ENCODE measurements at places on chromosomes 5 and 9.
A peak's percentile ranks its signal among the peaks of the same experiment; 100 is the strongest.

- no peak for DNase-seq
Measured at GRCh38 chr9:30723656-30724055, 1660.8 kb upstream of the ACO1 start.

- DNase-seq, result no peak
Measured at GRCh38 chr5:2157372-2157771, 274.6 kb upstream of the IRX4 start.

DNA sequence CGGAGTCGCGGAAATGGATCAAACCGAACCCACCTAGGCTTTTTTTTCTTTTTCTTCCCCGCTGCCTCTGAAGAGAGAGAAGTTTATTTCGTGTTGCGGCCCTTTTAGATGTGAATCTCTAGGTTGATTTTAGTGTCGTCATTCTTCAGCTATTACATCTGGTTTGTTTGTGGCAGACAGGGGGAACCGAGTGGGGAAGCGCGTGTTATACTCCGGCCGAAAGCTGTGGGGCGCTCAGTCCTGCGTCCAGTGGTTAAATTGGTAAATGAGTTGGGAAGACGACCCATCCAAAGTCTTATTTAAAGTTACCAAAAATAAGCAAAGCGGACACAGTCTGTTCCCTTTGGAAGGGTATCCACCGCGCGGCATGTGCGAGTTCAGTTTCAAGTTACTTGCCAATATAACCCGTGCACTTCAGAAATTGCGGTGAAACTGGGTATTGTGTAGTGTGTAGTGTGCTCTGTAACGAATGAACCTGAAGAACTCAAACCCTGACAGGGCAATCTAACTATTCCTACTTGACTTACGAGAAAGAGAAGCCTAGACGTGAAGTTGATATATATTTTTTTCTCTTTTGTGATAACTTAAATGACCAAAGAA lies 1.3 kb downstream of the MAN2A1 start:
- DNase-seq, result peak; percentile 22

GRCh38 chr5:181121675-181122561 lies 9.1 kb downstream of the OR2V1 start:
- no peak for DNase-seq

DNA sequence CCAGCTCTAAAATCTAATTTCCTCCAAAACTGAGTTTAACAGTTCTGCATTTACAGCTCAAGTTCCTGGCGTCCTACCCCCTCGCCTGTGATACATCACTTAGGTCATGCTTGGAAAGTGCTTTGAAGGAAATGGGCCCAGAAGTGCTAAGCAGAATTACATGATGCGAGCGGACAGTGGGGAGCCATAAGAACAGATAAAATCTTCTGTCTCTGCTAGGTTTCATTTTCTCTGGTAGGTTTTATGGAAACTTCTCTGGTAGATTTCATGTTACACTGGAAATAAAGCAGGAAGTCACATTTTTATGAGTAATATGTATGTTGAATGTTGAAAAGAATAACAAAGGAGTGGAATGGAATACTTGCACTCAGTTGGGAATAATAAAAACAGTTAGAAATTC lies 138.3 kb downstream of the ZDHHC21 start:
- no peak for DNase-seq

DNA sequence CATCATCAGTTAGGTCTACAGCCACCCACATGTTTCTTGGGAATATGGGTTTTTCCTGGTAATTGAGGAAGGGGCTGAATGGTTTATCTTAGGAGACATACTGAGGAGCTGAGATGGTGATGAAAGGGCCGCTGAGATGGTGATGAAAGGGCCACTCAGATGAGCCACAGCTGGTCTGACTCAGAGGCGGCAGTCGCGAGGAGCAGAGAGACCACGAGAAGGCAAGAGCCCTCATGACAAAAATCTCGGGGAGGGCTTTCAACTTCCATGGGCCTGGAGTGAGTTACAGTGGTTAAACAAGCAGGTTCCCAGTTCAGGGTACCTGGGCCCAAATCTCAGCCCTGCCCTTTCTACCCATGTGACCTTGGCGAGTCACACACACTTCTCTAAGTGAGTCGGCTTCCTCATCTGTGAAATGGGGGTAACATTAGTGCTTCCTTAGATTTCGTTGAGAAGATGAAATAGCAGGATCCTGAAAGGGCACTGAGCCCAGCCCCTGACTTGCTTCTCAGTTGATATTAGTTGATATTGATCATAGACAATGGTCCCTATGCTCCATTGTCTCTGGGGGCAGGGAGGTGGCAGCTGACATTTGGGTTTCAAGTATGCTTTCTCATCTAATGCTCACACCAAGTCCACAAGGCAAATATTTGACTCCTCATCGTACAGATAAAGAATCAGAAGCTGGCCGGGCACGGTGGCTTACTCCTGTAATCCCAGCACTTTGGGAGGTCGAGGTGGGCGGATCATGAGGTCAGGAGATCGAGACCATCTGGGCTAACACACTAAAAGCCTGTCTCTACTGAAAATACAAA lies 169.5 kb downstream of the RGS3 start:
- no peak for DNase-seq

GRCh38 chr9:117325831-117326230 lies 89.0 kb downstream of the ASTN2 start:
- DNase-seq, result peak; percentile 22

- DNase-seq, result no peak
Measured at GRCh38 chr9:104915049-104915448, 12.9 kb downstream of the ABCA1 start.

DNA sequence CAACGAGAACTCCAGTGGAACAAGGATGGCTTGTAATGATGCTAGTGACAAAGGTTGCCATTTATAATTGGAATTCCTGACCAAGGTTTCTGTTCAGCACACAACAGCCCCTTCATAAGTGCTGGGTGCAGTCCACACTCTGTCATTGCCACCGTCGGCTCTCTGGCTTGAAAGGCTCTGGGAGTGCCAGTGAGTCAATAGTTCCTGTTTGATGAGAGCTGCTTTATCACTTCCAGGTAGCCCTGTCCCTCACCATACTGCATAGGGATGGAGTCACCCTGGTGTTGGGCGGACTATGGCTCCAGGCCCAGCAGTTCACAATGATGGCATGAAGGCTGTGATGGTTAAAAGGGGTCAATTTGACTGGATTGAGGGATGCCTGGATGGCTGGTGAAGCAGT lies 34.6 kb upstream of the SEMA4D start:
- DNase-seq, result no peak

GRCh38 chr9:98660541-98660940 lies 48.2 kb downstream of the GABBR2 start:
- no peak for DNase-seq

GRCh38 chr5:179309751-179310320 lies 35.4 kb downstream of the ADAMTS2 start:
- DNase-seq, result no peak

GRCh38 chr5:115857626-115858349 lies 16.1 kb downstream of the AP3S1 start:
- no peak for DNase-seq

DNA sequence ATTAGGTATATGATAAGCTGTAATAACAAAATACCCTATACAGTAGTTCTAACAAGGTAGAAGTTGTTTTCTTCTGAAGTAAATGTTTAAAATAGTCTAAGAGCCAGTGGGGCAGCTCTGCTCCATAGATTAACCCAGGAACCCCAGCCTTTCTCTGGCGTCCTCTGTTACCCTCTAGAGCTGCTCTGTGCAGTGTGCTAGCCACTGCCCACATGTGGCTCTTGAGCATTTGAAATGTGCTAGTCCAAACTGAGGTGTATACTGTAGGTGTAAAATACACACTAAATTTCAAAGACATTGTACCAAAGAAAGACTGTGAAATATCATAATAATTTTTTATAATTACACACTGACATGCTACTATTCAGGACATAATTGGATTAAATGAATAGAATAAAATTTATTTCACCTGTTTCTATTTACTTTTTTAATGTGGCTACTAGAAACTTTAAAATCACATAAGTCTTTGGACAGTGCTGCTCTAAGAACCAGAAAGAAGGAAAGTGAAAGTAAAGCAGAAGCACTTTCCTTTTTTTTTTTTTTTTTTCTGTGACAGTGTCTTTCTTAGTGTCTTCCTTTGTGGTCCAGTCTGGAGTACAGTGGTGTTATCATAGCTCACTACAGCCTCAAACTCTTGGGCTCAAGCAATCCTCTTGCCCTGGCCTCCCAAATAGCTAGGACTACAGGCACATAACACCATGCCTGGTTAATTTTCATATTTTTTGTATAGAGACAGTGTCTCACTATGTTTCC lies 39.3 kb downstream of the RAI14 start:
- DNase-seq, result no peak

DNA sequence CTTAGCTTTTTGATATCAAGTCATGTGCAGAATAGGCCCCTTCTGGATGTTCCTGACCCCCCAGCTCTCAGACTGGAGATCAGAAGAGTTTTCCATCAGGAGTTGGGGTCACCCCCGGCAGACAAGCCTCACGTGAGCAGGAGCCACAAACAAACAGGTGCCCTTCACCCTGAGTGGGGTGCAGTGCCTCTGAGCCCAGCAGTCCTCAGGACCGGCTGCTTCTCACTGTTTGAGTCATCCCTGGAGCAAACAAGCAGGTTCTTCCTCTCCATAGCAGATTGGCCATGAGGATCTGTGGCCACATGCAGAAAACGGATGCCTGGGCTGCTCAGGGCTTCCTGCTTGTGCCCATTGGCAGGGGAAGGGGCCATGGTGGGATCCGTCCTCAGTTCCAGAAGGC lies 47.0 kb downstream of the LRSAM1 start:
- no peak for DNase-seq

DNA sequence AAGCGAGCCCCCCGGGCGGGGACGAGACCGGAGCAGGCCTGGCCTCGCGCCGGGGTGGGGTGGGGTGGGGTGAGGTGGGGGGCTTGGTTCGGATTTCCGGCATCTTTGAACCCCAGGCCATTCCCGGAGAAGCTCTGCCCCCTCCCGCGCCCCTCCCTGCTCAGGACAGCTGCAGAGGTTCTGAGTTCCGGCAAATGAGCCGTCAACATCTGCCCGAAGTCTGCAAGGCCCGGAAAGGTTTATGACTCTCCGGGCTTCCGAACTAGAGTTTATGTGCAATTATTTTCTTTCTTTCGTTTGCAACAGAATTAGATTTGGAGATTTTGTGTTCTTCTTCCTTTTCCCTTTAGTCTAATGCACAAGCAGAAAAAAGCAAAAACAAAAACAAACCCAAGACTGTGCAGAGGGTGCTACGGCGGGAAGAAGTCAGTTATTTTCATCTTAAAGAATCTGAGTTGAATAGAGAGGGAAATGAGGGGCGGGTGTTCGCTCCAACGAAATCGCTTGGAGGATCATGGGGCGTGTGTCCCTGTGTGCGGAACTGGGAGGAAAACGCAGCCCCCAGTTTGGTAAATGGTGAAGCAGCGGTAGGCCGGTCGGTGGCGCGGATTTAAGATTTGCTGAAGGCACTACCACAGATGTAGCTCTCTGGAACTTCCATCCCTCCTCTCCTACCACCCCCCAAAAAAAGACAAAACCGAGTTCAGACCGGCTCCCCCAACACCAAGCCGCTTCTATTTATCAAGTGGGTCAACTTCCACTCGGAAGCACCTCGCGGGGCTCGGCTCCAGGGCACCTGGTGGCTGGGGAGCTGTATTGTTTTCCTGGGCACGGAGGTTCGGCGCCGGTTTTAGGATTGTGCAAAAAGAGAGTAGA lies 4.8 kb downstream of the LHX2 start:
- DNase-seq, result no peak

DNA sequence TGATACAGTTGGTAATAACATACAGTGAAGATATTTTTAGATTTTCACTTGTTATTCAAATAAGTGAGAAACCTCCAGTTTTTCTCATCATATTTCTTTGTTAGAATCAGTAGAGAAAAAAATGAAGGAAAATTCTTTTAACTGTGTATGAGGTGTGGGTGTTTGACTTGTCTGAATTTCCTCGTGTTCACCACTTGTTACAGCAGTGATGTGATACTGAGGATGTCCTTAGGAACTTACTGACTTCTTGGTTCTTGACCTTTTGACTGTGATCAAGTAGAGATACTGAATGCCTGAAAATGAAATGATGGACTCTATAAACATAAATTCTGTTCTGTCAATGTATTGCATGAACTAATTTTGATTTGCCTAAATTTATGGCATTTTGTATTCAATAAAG lies 10.7 kb downstream of the PBX3 start:
- no peak for DNase-seq

GRCh38 chr5:7850395-7851239 lies at the start of gene CFAP90:
Gene CFAP90, minus strand, starts transcription at chr5:7851133. Its CDS starts 112 bp downstream, at chr5:7851021.
- DNase-seq, result peak; percentile 87

DNA sequence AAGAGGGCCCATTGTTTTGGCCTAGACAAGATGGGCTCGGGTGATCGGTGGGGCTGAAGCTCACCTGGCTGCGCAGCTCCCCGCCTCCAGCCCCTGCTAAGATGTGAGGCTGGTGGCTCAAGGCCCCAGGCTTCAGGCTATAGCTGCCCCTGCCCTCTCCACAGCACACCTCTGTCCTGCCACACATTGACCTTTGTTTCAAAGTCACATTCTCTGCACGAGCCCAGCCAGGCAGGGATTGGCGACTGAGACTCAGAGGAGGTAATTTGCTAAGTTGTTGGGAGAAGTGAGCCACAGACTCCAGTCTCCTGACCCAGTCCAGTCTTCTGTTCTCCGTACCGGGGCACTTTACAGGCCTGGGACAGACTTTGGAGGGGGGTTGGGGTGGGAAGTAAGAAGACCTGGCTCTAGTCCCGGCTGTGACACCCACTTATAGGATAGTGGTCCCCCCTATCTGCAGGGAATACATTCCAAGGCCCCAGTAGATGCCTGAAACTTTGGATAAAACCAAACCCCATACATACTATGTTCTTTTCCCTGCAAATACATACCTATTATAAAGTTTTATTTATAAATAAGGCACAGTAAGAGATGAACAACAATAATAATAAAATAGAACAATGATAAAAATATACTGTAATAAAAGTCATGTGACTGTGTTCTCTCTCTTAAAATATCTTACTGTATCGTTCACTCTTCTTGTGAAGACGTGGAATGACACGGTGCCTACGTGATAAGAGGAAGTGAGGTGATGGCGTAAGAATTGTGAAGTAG lies 13.3 kb downstream of the PDGFRB start:
- no peak for DNase-seq

- no peak for DNase-seq
Measured at GRCh38 chr9:81125446-81126092, 563.8 kb downstream of the TLE1 start.

DNA sequence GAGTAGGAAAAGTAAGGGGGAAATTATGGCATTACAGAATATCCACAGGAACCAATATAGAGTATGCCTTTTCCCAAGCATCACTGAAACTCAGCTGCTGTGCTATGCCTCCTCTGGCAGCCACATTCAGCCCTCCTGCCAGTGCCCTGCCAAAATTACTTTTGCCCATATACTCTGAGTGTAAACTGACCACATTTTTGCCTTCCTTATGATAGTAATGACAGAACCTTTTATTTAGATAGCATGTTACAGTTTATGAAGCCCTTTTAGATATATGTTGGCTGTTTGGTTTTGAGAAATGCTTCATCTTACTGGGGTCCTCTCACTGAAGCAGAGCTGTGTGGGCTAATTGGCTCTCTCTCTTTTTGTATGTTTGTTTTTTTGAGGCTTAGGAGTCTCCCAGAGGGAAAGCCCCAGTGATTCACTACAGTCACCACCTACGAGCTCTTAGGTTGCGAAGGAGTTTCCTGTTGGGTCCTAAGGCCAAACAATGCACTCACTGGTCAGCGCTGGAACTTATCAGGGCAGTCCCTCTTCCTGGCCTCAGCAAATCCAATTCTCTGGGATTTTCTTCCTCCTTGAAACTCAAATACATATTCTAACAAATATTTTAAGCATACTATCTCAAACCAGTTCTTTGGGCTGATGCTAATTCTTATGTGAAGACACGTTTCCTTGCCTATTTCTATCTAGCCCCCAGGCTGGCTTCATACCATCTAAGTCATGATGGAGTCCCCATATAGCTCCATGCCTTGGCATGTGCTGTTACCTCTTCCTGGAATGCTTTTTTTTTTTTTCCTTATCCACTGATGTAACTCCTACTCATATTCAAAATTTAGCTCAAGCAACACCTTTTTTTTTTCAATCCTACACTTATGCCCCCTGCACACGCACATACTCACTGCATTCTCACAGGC lies 3.7 kb downstream of the PHF24 start:
- no peak for DNase-seq

Data from NCI-H748 treated with DMSO at 0.1 percent for 48 hours (cell line).